ENCODE measurements at places on chromosomes 3 and 15.

DNA sequence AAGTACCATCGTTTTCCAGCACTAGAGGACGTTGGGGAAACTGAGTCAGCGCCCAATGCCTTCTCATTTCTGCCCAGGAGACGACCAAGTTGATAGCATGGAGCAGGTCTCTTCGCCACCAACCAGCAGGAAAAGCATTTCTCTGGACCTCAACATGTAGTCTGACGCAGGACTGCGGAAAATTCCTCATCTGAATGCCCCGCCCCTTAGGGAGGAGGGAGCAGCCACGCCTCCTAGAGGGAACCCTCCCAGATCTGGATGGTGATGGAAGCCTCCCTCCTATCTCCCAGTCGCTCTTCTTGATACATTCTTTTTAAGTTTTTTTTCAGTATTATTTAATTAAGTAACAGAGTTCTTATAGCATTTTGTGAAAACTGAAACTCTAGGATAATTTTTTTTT, 17.4 kb upstream of the MINDY4B start:
- DNase-seq, result no peak

- DNase-seq, result no peak
Observed at GRCh38 chr3:141575879-141576743, 89.3 kb downstream of the RASA2 start.

GRCh38 chr3:195044411-195044810, 226.5 kb downstream of the XXYLT1 start:
- no peak for DNase-seq

- no peak for DNase-seq
Observed at GRCh38 chr3:125367403-125368230, 7.5 kb downstream of the ZNF148 start.

DNA sequence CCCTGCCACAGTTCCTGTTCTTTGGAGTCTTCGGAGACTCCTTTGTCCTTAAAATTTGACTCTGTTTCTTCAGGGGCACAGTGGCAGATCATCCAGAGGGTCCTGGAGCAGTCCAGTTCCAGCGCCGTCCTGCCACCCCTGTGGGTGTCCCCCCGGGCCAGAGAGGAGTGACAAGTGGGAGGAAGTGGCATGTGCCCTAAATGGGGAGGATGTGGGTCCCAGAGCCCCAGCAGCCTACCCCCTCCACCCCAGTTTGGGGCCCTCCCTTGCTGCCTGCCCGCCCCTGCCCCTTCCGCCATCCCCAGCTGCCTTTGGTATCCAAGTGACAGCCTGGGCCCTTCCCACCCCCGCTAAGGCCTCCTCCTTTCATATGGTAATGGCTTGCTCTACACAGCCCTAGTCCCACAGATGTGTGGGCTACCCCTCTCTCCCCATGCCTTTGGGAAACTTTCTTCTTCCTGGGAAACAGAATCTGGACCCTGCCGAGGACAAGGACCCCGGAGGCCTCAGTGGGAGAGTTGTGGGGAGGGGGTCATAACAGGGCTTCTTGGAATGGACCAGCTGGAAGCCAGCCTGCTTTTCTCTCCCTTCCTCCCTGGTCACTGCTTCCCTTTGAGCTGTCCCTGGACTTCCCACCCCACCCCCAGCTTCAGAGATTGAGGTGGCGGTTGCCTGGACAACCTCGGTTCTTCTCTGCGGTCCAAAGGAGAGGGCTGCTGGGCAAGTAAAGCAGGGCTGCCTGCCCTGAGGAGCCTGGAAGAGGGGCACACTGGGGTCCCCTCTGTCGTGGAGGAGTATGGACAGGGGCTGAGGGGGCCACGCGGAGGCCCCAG, 43.2 kb downstream of the KLHL25 start:
- no peak for DNase-seq

DNA sequence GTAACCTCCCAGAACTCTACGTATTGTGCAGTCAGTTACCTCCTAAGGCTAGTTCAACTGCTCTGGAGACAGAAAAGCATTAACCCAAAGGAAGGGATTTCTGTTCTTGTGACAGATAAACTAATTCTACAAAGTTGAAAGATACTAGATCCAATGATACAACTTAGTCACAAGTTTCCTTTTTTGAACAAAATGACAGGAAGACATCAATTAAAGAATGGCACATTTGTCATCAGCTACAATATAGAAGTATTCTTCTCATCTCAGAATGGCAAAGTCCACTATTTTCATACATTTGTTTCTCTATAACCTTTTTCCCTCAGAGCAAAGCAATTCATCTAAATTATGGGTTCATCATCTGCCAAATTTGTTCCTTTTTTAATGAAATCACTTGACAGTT, 43.7 kb downstream of the ISL2 start:
- DNase-seq, result no peak

GRCh38 chr3:51896607-51897305, 6.4 kb downstream of the IQCF1 start:
- no peak for DNase-seq

GRCh38 chr3:40173227-40173721, 136.2 kb upstream of the EIF1B start:
- no peak for DNase-seq

DNA sequence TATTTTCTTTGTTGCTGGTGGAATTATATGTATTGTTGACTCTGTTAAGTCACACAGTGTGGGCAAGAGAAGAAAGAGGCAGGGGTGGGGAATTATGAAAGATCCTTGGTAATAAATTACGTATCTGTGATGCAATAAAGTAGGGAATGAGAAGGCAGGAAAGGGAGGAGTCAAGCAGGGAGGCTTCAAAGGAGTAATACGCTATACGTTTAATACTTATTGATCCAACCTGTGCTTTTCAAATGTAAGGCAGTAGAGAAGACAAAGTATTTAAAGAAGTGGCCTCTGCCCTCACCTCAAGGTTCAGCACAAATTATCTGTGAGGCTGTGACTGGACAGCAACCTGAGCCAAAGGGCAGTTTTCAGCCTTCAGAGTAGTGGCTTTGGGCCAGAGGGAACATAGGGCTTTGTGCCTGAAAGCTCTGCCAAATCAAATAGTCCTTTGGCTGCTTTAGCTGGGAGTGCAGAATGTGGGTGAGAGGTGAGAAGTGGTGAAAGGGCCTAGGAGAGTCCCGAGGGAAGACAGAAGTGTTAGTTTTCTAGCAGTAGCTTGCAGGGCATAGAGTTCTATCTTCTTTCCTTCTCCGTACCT, 1.2 kb upstream of the PLIN1 start:
- DNase-seq, result no peak

GRCh38 chr3:121793078-121793477, 41.8 kb downstream of the IQCB1 start:
- no peak for DNase-seq
